Activated T-cell treated with anti-CD3 and anti-CD28 coated beads, Interleukin-2, amount 50 U/mL, for 4 hours (primary cell): ENCODE measurements at places on chromosomes 13 and 19. TPM values are rescaled to one million over a fixed set of nuclear protein-coding genes. Genes with fewer than 3 reads are reported as not detected.

The CYP2S1 gene
- 0.27 TPM for total RNA-seq

- DNase-seq = no peak
Measured at GRCh38 chr19:49371184-49371583, 7.5 kb downstream of the DKKL1 start.

The GAPDHS gene
- total RNA-seq = not detected

The FGF9 gene
- total RNA-seq = 0.54 TPM

DNA sequence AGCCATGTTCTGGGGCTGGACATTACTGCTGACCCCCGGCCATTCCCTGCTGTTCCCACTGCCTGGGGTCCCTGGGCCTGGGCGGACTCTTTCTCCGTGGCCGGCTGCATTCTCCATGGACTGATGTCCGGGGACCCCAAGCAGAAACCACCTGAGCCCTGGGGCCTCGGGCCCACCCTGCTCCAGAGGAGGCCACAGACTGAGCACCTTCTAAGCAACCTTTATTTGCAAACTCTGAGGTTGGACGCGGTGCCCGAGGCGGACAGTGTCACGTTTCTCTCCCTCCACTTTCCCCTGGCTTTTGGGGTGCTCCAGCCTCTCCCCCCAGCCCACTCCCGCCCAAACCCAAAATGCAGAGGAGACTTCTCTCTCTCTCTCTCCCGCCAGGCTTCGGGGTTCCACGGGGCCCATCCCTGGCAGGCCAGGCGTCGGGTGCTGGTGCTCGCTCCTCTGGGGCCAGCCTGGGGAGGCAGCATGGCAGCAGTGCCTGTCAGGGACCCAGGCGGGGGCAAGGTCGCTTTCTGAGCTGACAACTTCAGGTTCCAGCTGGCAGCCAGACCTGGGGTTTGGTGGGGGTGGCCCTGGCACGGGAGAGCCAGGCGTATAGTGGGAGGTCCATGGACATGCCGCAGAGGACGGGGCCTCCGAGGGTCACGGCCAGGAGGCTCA is 2.3 kb upstream of the C19orf25 start:
- no peak for DNase-seq

The LILRA6 gene
- total RNA-seq = not detected

DNA sequence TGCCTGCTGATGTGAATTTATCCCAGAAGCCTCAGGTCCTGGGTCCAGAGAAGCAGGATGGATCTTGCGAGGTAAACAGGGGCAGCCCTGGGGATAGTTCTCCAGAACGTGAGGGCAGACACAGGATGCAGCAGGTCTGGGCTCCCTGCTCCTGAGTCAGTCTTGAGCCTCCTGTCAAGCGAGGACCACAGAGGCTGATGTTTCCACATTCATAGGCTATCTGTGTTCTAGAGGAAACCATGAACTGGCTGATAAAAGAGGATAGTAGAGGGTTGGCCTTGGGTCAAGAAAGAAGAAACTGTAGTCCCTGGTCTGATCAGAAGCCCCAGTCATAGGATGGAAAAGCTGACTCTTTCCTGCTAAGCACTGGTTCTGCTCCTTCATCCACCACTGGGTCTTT is 2.2 kb downstream of the ZNF175 start:
- DNase-seq = no peak

The WDR62 gene
- 10.3 TPM for total RNA-seq

DNA sequence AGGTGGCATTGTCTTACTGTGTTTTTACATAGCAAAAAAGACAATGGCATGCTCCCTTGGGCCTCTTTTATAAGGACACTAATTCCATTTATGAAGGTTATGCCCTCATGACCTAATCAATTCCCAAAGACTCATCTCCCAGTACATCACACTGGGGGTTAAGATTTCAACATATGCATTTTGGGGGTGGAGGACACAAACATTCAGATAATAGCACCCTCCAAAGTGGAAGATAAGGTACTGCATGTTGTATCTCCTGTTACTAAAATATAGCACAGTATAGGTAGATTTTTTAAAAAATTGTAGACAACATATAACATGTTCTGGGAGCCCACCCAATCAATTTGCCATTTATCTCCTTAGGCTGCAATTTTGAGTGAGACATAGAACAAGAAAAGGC is 221.2 kb downstream of the LIG4 start:
- DNase-seq = no peak

- no peak for DNase-seq
Measured at GRCh38 chr13:102771298-102772041, 2.1 kb downstream of the TEX30 start.

DNA sequence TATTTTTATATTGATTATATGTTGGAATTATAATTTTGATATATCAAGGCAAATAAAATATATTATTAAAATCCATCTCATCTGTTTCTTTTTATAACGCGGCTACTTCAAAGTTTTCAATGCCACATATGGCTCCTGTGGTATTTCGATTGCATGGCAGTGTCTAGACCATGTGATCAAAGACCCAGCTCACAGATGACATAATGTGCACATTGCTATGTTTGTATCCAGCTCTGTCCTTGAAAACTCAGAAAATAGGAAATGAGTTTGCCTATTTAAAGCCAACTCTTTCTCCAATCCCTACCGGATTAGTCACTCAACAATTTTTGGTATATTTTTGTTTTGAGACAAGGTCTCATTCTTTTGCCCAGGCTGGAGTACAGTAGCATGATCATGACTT is 26.2 kb downstream of the TMTC4 start:
- no peak for DNase-seq

DNA sequence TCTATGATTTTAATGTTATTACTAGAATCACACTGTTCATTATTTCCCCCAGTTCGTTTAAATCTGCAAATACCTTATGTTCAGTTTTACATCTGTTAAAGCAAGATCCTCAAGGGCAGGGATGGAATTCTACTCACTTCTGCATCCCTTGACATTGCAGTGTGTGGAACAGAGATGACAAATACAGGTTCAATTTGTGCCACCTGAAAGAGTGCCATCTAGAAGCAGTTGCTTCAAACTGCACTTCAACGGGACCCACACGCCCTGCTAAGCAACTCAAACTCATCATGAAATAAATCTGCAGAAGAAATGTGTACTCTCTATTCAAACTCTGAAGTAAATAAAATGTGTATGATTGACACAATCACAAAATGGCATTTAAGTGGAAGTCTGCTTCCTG is 44.5 kb downstream of the RUBCNL start:
- no peak for DNase-seq

GRCh38 chr19:720345-721160 is 11.8 kb downstream of the PALM start:
- no peak for DNase-seq

- DNase-seq = no peak
Measured at GRCh38 chr13:78830508-78830907, 171.6 kb upstream of the OBI1 start.

- DNase-seq = no peak
Measured at GRCh38 chr13:106243011-106243565, 292.4 kb downstream of the EFNB2 start.

The ZNF497 gene
- 0.98 TPM for total RNA-seq

DNA sequence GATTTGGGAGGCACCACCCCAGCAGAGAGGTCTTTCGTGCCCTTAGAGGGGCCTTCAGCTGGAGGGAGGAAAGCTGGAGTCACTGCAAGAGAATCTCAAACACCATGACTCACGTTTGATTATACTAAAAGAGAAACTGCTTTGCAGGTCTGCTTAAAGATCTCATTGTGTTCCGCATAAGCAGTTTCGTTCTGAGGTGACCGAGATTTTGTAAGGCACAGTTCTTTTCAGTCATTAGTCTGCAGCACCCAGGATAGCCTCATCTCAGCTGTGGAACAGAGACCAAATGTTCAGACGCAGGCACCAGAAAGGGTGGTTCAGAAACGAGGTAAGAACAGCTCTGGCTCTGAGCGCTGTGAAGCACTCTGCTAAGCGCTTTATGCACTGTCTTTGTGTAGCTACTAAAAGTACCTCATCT is 71.2 kb upstream of the GTF3A start:
- DNase-seq = no peak

DNA sequence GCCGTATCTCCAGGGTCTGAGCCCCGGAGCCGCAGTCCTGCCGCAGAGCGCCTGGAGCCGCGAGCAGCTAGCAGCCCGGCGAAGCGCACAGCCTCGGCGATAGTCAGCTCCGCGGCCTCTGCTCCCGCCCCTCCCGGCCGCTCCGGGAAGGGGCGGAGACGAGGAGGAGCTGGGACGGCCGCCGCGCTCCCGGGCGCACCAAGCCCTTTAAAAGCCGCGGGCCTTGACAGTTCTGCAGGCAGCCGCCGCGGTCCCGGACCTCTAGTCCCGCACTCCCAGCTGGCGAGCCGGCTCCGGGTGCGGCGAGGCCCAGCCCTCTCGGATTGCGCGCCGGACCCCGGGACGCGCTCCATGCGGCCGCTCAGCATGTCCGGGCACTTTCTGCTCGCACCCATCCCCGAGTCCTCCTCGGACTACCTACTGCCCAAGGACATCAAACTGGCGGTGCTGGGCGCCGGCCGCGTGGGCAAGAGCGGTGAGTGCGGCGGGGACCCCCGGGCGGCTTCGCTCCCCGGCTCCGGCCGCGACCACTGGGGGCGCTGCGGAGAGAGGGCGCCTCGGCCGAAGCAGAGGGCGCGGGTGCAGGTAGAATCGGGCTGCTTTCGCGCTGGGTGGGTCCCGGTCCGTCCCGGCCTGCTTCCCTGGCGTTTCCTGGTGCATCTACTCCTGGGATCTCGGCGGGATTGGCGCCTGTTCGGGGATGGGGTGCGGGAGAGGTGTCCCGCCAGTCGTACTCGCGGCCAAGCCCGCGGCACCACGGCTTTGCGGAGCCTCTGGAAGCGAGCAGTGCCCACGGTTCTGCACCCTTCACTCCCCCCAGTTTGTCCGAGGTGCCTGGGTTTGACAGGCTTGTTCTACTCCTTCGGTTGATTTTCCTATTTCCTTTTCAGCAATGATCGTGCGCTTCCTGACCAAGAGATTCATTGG is at the start of gene RASL11A:
Gene RASL11A, plus strand, starts transcription at position 237 of the 927 bp plus-strand sequence. Its CDS starts 115 bp downstream, at position 352.
- peak; percentile 66 for DNase-seq

- no peak for DNase-seq
Measured at GRCh38 chr13:46629811-46630413, 76.9 kb downstream of the LRCH1 start.

GRCh38 chr19:19774354-19775033 is 41.6 kb upstream of the ZNF14 start:
- DNase-seq = no peak

The TGFB1 gene
- 134 TPM for total RNA-seq

- no peak for DNase-seq
Measured at GRCh38 chr19:3055741-3056416, 6.4 kb downstream of the TLE5 start.

- no peak for DNase-seq
Measured at GRCh38 chr19:55027472-55028337, 10.4 kb downstream of the GP6 start.

GRCh38 chr19:39765091-39766076 is 13.3 kb upstream of the LEUTX start:
- DNase-seq = peak; percentile 45

The SHISA2 gene
- 0.45 TPM for total RNA-seq

GRCh38 chr19:32363175-32363574 is 17.8 kb downstream of the ZNF507 start:
- DNase-seq = no peak

- no peak for DNase-seq
Measured at GRCh38 chr13:94556041-94556440, 39.9 kb downstream of the TGDS start.

DNA sequence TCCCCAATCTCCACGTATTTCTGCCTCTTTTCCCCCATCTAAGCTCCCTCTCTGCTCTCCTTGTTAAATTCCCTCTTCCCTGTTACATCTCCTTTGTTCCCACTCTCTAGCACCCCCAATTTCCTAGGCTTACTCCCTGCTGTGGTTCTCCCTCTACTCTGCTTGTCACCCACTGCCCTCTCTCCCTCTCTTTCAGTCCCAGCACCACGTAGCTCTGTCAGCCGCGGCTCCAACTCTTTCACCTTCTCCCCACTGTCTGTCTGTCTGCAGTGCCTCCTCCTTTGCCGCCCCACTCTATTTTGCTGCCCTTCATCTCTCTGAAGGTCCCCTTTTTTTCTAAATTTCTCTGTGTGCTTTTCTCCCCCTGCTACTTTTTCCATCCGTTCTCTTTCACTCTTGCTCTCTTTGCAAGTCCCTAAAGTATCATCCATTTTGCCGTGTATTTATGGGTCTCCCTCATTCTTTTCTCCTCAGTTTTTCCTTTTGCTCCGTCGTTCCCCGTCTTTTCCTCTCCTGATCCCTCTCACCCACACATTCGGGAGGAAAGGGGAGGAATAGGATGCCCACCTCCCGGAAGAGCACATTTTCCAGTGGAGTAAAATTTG is 937 bp downstream of the ZNF841 start:
- no peak for DNase-seq

DNA sequence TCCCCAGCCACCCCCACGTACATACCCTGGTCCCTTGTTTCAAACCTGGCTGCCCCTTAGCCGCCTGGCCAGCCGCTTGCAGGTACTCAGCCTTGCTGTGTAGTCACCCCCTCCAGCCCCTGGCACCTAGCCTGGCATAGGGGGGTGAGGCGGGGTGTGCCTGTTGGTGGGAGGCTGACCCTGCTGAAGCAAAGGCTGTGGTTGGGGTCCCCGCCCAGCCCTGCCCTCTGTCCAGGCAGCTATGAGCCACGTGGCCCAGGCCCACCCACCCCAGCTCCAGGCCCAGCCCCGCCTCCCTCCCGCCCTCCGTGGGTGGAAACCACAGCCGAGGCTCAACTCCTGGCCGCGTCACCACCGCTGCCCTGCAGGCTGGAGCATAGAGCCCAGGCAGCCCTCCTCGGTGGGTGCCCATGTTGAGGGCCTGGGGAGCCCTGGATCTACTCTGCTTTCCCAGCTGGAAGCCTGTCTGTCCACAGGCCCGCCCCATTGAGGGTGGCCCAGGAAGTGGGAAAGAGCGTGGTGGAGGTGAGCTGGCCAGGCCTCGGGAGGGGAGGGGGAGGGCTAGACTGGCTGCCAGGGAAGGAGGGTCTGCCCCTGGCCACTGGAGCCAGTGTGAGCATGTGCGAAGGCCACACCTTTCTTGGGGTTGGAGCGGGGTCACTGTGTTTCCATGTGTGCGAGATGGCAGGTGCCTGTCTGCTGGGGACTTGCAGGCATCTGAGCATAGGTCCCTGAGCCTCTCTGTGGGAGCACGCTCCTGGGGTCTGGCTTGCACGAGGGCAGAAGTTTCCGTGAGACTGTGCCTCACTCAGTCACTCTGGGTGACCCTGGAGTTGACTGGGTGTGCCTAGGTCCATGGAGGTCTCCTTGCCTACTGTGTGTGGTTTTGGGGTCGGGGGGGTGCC is 31.0 kb downstream of the PAK4 start:
- no peak for DNase-seq

DNA sequence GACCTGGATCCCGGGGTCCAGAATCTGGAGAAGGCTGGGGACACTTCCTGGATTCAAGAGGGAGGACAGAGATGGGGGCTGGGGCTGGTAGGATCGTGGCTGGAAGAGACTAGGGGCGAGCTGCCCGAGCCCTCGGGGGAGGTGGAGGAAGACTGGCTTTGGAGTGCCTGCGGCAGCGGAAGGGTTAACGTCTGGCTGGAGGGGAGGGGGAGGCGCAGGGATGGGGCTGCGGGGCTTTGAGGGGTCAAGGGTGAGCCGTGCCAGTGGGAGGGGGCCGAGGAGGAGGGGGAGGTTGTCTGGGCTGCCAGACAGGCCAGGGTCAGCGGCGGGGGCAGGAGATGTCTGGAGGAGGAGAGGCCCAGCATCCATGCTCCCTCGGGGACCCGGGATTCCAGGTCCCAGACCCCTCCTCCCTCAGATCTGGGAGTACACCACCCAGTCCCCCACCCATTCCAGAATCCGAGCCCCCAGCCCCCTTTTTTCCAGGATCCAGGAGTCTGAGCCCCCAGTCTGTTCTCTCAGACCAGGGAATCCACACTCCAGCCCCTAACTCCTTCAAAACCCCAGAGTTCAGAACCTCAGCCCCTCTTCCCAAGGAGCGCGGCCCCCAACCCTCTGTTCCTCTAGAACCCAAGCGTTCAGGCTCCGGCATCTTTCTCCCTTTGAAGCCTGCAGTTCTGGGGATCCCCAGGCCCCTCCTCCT is 3.2 kb upstream of the SPACA6 start:
- no peak for DNase-seq
